ENCODE measurements at places on chromosomes 12 and 14.

DNA sequence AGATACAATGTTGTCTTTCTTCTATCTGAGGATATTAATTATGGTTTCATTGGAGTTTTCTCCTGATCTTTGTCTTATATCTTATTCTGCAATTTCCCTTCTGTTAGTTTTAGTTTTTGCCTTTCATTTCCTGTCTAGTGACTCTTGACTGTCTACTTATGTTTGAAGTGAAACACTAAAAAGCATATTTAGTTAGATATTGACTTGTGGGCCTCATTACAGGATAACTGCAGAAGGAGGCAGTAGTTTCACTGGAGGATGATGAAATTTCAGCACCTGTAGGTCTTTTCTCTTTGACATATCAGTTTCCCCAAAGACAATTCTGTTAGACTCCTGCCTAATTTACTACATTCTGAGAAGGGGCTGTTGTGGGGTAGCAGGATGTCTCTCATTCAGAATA, 97.5 kb upstream of the NEDD1 start:
- no peak for DNase-seq

GRCh38 chr14:102071283-102071998, 15.4 kb downstream of the HSP90AA1 start:
- DNase-seq = no peak

GRCh38 chr12:108712165-108712924, 19.0 kb downstream of the CORO1C start:
- no peak for DNase-seq

DNA sequence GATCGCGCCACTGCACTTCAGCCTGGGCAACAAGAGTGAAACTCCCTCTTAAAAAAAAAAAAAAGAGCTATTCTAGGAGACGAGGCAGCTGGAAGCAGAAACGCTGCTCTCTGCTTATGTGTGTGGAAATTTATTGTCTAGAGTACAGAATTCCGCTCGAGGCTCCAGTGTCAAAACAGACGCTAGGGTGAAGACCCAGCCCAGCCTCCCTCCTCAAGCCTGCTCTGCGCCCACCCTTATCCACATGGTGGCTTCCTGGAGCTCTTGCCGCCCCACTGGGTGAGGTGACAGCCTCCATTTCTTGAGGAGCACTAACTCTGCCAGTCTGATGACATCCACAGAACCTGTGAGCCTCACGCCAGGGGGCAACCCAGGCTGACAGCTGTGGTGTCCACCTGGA, 49.5 kb upstream of the DLK1 start:
- no peak for DNase-seq

GRCh38 chr14:87434011-87434410, 559.0 kb downstream of the GALC start:
- no peak for DNase-seq

- DNase-seq = no peak
Observed at GRCh38 chr12:64650762-64651161, 40.5 kb downstream of the RASSF3 start.

- DNase-seq = no peak
Observed at GRCh38 chr12:31308116-31308515, 17.8 kb downstream of the SINHCAF start.

DNA sequence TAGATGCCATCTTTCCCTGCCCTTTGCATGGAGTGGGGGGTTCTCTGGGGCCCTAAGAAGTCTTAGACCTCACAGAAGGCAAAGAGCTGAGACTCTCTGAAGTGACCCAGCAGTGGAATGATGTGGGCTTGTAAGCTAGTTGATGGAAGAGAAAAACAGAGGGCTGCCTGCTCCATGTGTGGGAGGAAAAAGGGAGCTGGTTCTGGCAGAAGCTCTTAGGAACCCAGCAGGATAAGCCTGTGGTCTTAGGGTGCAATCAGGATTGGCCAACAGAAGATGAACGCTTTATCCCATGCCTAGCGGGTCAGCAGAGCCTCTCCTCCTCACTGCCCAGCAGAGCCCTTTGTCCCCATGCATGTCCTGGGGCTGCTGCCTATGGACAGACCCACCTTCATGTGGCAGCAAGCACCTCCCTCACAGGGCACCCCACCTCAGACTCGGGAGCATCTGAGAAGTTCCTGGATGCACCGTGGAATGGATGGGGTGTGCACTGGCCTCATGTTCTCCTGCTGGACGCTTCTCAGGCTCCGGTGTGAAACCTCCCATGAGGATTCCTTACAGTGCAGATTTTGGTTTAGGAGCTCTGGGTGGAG, 152.7 kb downstream of the ADGRD1 start:
- DNase-seq = no peak

DNA sequence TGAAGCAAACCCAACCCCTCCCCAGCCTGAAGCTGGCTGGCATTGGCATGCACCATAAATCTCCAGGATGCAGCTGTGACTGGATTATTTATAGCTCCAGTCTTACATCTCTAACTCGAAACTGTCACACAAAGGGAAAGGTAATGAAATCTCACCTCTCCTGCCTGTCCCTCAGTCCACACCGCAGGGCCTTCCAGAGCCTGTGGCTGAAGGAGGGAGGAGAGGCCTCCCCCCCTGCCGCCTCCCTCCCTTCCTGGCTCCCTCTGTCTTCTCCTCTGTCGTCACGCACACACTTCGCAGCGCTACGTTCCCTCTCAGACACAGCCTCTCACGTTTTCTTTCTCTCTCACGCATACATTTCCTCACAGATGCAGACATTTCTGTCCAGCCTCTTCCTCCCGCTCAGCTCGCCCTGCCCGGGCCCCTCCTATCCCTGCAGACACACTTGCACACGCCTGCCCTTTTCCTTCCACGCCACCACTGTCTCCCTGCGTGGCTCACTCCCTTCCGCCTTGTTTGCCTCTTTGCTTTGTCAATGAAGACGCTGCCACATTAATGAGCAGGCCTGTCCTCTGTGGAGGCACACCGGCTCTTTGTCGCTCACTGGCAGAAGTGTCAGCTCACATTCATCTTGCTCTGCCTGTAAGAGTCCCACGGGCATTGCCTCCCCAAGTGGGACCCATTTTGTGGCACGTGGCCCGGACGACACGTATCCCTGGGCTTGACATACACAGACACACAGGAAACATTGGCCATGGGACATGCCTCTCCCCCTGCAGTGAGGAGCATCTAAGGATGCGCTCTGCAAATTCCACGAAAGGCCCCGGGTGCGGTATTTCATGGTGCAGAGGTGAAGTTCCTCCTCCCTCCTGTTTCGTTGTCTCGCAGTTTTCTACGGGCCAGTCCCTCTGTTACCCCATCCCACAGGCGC, 27.9 kb downstream of the IRF2BPL start:
- no peak for DNase-seq

Data from activated gamma-delta T cell (primary cell).